T-cell (primary cell): ENCODE measurements at places on chromosomes 6 and 20.

DNA sequence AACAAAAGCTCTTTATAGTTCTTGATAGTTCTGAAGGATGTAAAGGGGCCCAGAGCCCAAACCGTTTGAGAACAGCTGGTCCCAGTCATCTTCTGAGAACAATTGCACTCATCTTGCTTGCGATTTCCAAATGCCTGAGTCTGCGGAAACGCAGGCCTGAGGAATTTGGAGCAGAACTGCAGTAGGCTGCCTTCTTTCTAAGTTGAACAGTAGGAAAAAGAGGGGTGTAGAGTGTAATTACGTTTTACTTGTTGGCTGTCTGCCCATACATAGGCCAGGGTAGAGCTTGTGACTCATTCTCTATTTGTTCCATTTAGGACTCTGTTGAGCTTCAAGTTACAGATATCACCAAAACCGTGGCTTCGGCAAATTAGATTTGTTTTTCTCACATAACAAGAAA is 42.0 kb upstream of the KIF16B start:
- no peak for DNase-seq
- no peaks in the 10 kb centered on the region for H3K4me1 ChIP-seq
- no peak overlapping the region for H3K27ac ChIP-seq
- H3K27me3 ChIP-seq = peaks cover 3% of the 10 kb centered on the region
- no peak overlapping the region for H3K4me3 ChIP-seq

GRCh38 chr6:2133716-2134310 is 111.6 kb downstream of the GMDS start:
- H3K36me3 ChIP-seq = no peaks in the 10 kb centered on the region
- no peaks in the 10 kb centered on the region for H3K4me1 ChIP-seq
- H3K27me3 ChIP-seq = no peaks in the 10 kb centered on the region
- no peak for DNase-seq
- no peak overlapping the region for H3K27ac ChIP-seq

DNA sequence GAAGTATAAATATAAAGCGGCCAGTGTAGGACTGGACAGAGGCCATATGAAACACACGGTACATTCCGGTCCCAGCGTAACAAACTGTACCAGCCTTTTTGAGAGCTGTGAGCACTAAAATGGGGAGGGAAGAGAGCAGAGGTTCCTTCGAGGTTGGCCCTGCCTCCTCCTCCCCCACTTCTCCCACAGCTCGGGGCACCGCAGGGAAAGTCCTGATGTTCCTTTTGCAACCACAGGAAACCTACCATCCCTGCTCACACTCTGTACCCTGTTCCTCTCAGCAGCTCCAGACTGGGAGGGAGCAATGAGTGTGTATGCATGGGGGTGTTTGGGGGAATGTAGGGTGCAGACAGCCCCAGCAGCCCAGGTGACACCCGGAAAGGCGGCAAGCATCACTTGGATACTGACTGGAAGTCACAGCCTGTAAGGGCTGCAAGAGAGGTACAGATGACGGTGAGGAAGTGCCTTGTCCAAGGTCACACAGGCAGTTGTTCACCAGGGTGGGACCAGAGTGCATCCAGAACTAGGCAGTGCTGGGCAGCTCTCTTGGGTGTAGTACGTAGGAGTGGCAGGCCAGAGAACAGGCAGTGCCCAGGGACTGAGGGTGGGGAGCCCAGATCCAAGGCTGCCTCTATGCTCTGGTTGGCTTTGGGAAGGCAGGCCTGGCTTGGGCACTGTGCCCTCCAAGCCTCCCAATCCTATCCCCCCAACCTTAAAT is 11.0 kb upstream of the ARMC12 start:
- DNase-seq = no peak
- peak overlapping the region; percentile 89 for H3K27ac ChIP-seq
- no peak overlapping the region for H3K4me3 ChIP-seq
- H3K4me1 ChIP-seq = peaks cover 48% of the 10 kb centered on the region
- H3K27me3 ChIP-seq = no peaks in the 10 kb centered on the region

- no peak overlapping the region for H3K27ac ChIP-seq
- no peak overlapping the region for H3K4me3 ChIP-seq
- H3K36me3 ChIP-seq = no peaks in the 10 kb centered on the region
- H3K27me3 ChIP-seq = no peaks in the 10 kb centered on the region
These were observed 74.8 kb upstream of the BMP2 start for GRCh38 chr20:6692566-6693173.

GRCh38 chr6:4698901-4699659 is 77.1 kb upstream of the CDYL start:
- no peak overlapping the region for H3K4me3 ChIP-seq
- H3K36me3 ChIP-seq = no peaks in the 10 kb centered on the region
- H3K27me3 ChIP-seq = no peaks in the 10 kb centered on the region
- no peaks in the 10 kb centered on the region for H3K4me1 ChIP-seq
- H3K27ac ChIP-seq = no peak overlapping the region

DNA sequence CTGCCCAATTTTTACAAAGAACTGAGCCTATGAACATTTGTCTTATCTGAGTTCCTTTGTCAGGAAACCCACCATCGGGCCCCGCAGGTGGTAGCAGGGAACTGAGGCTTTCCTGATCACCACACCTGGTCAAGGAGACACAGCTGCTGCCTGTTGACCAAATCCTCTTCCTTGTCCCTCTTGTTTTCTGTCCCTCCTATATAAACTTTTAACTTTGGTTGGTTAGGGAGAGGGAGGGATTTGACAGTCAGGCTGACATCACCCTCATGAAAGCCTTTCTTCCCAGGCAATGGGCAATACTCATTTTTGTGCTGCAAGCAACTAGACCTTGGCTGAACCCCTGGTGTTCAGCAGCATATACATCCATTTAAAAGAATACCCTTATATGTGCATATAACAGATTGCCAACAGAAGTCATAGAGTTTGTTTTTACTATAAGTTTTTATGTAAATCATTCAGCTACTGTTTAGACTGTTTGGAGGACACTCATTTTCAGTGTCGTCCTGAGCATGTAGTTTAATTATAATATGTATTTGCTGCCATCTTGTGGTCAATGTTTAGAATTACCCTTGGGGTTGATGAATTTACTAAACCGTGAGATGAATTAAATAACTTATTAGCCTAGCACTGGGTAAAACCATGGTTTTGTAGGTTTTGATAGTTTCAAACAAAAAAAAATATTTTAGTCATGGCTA is 17.0 kb downstream of the CRISP1 start:
- no peaks in the 10 kb centered on the region for H3K4me1 ChIP-seq
- no peaks in the 10 kb centered on the region for H3K36me3 ChIP-seq
- no peaks in the 10 kb centered on the region for H3K27me3 ChIP-seq
- DNase-seq = no peak

DNA sequence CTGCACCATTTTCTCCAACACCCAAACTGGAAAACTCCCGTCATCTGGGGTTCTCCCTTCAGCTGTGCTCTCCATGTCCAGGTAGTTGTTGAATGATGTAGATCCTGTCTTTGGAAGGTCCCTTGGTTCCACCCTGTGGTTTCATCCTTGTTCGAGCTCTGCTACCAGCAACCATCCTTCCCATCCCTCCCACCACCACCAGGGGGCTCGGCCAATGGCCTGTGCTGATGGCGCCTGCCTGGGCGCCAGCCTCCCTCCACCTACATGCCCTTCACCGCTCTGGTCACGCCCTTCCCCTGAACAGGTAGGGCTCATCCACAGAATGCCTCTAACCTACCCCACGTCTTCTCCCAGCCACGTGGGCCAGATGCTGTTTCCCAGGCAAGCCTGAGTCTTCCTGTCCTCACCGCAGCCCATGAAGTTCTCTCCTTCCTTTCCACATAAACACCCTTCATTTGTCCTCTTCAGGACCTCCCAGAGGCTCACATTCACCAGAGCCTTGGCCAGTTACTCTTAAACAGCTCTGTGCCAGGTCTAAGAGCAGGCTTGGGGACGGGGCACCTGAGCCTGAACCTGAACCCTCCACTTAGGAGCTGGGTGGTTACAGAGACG is 75.1 kb upstream of the DUSP22 start:
- H3K4me3 ChIP-seq = no peak overlapping the region
- no peaks in the 10 kb centered on the region for H3K36me3 ChIP-seq
- no peak overlapping the region for H3K27ac ChIP-seq

- no peaks in the 10 kb centered on the region for H3K27me3 ChIP-seq
- H3K27ac ChIP-seq = no peak overlapping the region
- no peaks in the 10 kb centered on the region for H3K36me3 ChIP-seq
- H3K4me1 ChIP-seq = no peaks in the 10 kb centered on the region
- no peak overlapping the region for H3K4me3 ChIP-seq
- no peak for DNase-seq
These were observed 212.0 kb upstream of the SSTR4 start for GRCh38 chr20:22823119-22823518.

- no peaks in the 10 kb centered on the region for H3K27me3 ChIP-seq
- no peaks in the 10 kb centered on the region for H3K36me3 ChIP-seq
- H3K4me1 ChIP-seq = peaks cover 33% of the 10 kb centered on the region
- peak overlapping the region; percentile 88 for H3K4me3 ChIP-seq
These were observed 619 bp downstream of the RREB1 start for GRCh38 chr6:7108196-7108963.

GRCh38 chr6:14547284-14547998 is 429.9 kb downstream of the CD83 start:
- H3K27me3 ChIP-seq = no peaks in the 10 kb centered on the region
- no peak overlapping the region for H3K4me3 ChIP-seq
- H3K4me1 ChIP-seq = no peaks in the 10 kb centered on the region
- H3K27ac ChIP-seq = no peak overlapping the region

DNA sequence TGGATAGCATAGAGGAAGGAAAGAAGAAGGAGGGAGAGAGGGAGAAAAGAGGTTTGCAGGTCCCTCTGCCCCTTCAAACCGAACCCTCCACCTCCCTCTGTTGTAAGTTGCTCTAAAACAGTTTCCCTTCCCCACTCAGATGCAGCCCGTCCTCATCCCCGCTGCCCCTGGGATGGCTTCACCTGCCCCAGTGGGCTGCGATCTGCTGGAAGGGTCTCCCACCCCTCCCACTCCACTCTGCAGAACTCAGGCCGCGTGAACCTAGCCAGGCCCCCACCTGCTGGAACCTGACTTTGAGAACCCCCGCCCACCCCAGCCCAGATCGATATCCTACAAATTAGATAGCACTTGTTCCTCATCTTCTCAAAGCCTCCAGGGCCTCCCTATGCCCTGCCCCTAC is 190.8 kb downstream of the DLL1 start:
- H3K27me3 ChIP-seq = no peaks in the 10 kb centered on the region
- H3K36me3 ChIP-seq = no peaks in the 10 kb centered on the region
- no peaks in the 10 kb centered on the region for H3K4me1 ChIP-seq
- no peak overlapping the region for H3K27ac ChIP-seq
- DNase-seq = no peak

- no peaks in the 10 kb centered on the region for H3K27me3 ChIP-seq
- DNase-seq = no peak
- H3K4me3 ChIP-seq = no peak overlapping the region
- no peaks in the 10 kb centered on the region for H3K36me3 ChIP-seq
- no peaks in the 10 kb centered on the region for H3K4me1 ChIP-seq
These were observed 256.1 kb upstream of the RUNX2 start for GRCh38 chr6:45072016-45072415.

- no peaks in the 10 kb centered on the region for H3K36me3 ChIP-seq
- no peaks in the 10 kb centered on the region for H3K27me3 ChIP-seq
- peak; percentile 34 for DNase-seq
- peak overlapping the region; percentile 97 for H3K27ac ChIP-seq
These were observed 709 bp upstream of the ZNF76 start for GRCh38 chr6:35258858-35259193.

GRCh38 chr20:10434467-10434831 is 427 bp upstream of the MKKS start:
- no peaks in the 10 kb centered on the region for H3K27me3 ChIP-seq
- peaks cover 18% of the 10 kb centered on the region for H3K4me1 ChIP-seq
- H3K36me3 ChIP-seq = no peaks in the 10 kb centered on the region
- DNase-seq = peak; percentile 58

DNA sequence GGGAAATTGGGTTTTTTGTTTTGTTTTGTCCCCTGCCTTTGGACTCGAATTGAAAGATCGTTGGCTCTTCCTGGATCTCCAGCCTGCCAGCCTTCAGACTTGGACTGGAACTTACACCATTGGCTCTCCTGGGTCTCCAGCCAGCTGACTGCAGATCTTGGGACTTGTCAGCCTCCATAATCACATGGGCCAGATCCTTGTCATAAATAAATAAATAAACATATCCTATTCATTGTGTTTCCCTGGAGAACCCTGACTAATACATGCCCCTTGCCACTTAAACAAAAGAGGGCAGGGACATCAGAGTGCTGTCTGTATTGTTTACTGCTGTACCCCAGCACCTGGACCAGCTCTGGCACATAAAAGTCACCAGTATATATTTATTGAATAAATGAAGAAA is 101.5 kb downstream of the CAP2 start:
- H3K36me3 ChIP-seq = no peaks in the 10 kb centered on the region
- H3K27ac ChIP-seq = no peak overlapping the region
- H3K4me1 ChIP-seq = no peaks in the 10 kb centered on the region
- DNase-seq = no peak

DNA sequence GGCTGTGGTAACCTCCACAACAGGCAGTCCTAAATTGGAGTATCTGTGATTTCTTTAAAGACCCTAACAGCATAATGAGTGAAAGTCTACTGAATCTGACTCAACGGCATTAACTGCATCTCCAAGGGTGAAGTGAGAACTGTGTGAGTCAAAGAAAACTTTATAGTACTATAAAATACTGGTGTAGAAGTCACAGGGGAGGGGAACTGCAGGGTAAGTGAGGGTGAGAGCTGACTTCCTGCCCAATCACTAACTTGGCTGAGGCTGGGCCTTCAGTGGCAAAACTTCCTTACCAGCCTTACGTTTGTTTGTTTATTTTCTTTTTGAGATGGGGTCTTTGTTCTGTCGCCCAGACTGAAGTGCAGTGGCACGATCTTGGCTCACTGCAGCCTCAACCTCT is 109.8 kb downstream of the PTPRK start:
- no peaks in the 10 kb centered on the region for H3K36me3 ChIP-seq
- H3K27ac ChIP-seq = no peak overlapping the region
- no peaks in the 10 kb centered on the region for H3K27me3 ChIP-seq
- H3K4me3 ChIP-seq = no peak overlapping the region
- H3K4me1 ChIP-seq = no peaks in the 10 kb centered on the region
- DNase-seq = no peak

- H3K4me3 ChIP-seq = no peak overlapping the region
- no peak for DNase-seq
- peaks cover 42% of the 10 kb centered on the region for H3K4me1 ChIP-seq
- H3K27me3 ChIP-seq = no peaks in the 10 kb centered on the region
- peaks cover 23% of the 10 kb centered on the region for H3K36me3 ChIP-seq
- H3K27ac ChIP-seq = no peak overlapping the region
These were observed 3.7 kb downstream of the RNF39 start for GRCh38 chr6:30071858-30072257.

- H3K4me1 ChIP-seq = peaks cover 8% of the 10 kb centered on the region
- H3K27ac ChIP-seq = no peak overlapping the region
- peaks cover 3% of the 10 kb centered on the region for H3K27me3 ChIP-seq
- no peak for DNase-seq
- H3K4me3 ChIP-seq = no peak overlapping the region
- H3K36me3 ChIP-seq = no peaks in the 10 kb centered on the region
These were observed 156.9 kb upstream of the SOX4 start for GRCh38 chr6:21436625-21437024.
